EL (cell line): ENCODE measurements at places on chromosomes 1 and 21.

DNA sequence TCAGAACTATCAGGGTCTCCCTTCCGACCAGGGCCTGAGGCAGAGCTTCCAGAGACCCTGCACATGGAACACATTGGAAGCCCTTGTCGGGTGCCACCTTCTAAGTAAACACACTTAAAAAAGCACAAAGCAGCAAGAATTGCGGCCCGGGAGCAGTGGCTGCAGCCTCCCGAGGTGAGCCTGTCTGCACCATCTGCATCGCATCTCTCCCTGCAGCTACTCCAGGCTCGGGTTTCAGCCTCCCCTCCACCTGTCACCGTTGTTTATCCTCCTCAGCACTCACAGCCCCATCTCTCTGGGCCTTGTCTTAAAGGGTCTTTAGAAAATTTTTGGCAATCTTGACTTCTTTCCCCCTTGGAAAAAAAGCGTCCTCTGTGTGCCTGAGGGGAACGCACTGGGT, 95.1 kb upstream of the ARHGEF16 start:
- DNase-seq: no peak

GRCh38 chr21:37535130-37535529, 168.6 kb downstream of the DYRK1A start:
- DNase-seq: no peak

- no peak for DNase-seq
Observed at GRCh38 chr1:228156941-228157728, 7.4 kb downstream of the GJC2 start.

DNA sequence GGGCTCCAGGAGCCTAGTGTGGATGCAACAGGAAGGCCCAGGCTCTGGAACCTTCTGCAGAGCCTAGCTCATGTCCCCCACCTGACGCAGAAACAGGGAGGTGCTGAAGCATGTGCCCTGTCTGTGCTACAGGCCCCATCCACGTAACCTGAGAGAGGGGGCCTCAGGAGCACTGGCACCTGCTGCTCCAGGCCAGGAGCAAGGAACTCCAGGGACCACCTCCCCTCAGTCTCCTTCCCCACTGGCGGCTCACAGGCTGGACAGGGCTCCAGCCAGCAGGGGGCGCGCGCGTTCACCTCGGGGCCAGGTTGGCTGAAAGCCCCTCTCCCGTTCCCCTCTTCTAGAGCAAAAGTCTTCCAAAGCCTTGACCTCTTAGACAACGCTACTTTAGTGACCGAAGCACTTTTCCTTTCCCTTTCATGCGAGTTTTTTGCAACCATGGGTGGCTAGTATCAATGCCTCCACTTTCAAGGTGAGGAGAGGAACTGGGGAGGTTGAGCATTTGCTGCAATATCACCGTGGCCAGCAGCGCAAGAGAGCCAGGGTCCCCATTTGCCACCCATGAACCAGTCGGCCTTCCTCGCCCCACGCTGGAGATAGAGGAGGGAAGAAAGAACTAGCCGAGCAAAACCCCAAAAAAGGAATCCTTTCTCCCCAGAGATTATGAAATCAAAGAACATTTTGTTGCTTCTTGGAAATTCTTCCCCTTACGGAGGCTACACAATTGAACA, 52.4 kb upstream of the GPR157 start:
- peak; percentile 65 for DNase-seq

GRCh38 chr1:165443539-165444311, 1.2 kb downstream of the RXRG start:
- no peak for DNase-seq

DNA sequence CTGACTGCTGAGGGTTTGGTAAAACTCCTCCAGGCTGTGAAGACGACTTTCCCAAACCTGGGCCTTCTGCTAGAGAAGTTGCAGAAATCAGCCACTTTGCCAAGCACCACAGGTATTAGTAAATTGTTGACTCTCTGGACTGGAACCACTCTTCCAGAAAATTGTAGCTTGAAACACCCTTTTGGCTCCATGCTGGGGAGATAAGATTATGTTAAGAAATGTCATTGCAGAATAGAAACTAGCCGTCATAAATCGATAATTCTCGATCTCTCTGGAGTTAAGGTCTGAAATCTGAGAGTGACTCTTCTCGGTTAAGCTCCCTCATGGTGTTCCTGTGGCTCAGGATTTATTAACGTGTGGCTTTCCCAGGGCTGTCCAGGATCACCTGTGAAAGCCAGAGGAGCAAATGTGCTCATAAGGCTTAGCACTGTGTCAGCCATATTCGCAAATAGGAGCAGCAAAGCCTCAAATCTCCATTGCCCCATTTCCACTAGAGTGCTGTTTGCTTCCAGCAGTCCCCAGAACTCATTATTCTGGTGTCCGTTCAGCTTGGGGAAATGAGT, 54.6 kb downstream of the ZBTB40 start:
- no peak for DNase-seq

DNA sequence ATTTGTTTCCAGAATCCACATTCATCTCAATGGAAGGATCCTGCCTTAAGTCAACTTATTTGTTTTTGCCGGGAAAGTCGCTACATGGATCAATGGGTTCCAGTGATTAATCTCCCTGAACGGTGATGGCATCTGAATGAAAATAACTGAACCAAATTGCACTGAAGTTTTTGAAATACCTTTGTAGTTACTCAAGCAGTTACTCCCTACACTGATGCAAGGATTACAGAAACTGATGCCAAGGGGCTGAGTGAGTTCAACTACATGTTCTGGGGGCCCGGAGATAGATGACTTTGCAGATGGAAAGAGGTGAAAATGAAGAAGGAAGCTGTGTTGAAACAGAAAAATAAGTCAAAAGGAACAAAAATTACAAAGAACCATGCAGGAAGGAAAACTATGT, 2.6 kb downstream of the GADD45A start:
- DNase-seq: peak; percentile 88

DNA sequence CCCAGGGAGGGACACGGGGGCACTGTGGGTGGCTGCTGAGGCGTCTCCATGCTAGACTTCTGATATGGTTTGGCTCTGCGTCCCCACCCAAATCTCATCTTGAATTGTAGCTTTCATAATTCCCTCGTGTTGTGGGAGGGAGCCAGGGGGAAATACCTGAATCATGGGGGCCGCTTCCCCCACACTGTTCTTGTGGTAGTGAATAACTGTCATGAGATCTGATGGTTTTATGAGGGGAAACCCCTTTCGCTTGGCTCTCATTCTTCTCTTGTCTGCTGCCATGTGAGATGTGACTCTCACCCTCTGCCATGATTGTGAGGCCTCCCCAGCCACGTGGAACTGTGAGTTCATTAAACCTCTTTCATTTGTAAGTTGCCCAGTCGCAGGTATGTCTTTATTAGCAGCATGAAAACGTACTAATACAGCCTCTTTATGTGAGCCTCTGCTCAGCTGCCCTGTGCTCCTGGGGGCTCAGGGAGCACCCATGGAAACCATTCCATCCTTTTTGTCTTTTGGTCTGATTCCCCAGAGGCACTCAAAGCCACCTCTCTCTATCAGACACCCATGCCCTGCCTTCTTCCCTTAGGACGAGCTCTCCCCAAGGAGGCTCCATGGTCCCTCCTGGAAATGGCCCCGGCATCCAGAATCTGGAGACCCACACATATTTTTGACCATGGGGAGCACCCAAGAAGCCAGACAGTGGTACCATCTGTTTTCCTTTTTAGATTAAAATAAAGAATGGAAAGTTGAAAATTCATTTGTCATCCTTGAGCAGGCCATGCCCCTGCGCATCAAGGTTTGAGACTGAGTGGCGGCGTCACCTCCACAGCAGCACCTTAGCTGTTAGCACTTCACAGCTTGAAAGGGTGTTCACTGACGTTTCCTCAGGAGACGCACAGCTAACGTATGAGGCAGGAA, 65.9 kb upstream of the FAM20B start:
- DNase-seq: no peak

DNA sequence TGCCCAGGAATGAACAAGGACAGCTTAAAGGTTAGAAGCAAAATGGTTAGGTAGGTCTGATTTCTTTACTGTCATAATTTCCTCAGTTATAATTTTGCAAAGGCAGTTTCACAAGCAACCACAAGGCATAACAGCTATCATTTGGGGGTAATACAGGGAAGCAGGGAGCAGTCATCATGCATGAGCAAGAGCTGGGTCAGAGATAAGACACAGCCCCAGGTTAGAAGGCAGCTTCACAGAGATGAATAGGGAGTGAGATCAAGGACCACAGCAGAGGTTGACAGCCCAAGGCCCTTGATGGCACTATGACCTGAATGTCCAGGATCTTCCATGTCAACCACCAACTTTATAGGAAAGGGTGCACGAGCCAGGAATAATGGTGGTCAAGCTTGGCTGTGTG, 9.0 kb upstream of the CSRP1 start:
- DNase-seq: no peak

DNA sequence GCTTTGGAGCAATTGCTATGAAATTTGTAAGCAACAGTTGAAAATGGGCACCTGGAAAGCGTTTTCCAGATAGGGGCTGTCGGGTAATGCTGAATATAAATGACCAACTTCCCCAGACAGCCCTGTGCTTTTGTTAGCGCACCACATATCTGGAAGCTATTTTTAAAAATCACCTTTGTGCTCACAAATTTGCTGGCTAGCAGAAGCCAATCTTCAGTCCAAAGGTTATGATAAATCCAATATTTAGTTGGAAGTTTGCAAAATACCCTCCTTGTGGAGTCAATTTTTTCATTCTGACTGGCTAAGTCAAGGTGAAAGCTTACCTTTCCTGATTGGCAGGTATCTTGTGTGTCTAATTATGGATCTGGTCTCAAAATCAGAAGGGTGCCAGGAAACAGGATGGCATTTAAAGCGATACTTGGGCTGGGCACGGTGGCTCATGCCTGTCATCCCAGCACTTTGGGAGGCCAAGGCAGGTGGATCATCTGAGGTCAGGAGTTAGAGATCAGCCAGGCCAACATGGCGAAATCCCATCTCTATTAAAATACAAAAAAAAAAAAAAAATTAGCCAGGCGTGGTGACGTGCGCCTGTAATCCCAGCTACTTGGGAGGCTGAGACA, 124.1 kb upstream of the AJAP1 start:
- no peak for DNase-seq

GRCh38 chr1:52926864-52927211, 238 bp upstream of the SCP2 start:
- DNase-seq: no peak

DNA sequence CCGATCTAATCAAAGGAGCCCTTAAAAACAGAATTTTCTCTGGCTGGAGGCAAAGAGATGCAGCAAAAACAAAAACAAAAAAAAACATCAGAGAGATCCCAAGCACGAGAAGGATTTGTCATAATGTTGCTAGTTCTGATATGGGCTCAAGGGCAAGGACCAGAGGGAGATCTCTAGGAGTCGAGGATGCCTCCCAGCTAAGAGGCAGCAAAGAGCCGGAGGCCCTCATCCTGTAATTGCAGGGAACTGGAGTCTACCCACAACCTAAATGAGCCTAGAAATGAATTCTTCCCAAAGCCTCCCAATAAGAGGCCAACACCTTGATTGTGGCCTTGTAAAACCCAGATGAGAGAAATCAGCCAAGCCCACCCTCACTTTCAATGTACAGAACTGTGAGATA, 12.0 kb downstream of the GNG12 start:
- no peak for DNase-seq

DNA sequence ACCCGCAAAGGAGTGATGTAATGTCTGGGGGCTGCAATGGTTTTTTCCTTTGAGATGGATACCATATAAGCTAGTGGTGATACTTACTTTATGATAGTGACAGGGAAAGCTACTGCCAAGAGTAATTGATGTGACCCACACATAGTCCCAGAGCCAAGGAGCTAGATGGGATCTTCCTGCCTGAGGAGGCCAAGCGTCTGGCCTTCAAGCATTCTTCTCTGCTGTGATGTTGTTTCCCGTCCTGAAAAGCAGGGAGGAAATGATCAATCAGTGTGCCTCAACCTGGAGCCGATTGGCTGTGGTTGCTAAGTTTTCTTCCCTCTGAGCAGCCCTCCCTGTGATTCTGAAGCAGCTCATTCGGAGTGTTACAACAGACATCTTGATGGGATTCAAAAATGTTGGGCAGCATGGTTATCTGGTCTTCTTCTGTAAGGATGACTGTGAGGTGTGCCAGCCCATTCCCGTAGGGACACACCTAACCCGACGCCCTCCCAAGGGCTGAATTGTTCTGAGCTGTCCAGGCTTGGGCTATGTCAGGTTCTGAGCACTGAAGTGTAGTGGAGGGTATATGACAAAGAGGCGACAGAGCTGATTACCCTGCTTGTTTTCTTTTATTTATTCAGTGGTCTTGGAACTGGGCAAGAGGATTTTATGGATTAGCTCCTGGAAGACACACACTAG, 56.7 kb downstream of the UCK2 start:
- DNase-seq: no peak

GRCh38 chr1:50252196-50252595, 143.5 kb downstream of the ELAVL4 start:
- DNase-seq: no peak

DNA sequence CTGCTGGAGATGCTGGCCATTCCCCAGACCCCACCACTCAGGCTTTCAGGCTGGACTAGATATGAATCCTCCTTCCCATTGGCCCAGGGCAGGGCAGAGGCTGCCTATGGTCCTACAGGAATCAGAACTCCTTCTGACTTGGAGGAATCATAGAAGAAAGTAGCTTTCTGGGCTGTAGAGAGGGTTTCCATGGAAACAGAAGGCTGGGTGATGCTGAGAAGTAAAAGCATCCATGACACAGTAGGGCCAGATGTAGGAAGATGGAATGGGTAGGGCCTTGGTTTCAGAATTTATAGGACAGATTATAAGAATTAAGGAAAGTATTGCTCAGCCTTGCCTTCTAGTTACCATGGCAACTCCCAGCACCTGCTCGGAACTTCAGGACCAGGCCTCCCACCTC, 9.0 kb downstream of the NT5C1A start:
- no peak for DNase-seq

DNA sequence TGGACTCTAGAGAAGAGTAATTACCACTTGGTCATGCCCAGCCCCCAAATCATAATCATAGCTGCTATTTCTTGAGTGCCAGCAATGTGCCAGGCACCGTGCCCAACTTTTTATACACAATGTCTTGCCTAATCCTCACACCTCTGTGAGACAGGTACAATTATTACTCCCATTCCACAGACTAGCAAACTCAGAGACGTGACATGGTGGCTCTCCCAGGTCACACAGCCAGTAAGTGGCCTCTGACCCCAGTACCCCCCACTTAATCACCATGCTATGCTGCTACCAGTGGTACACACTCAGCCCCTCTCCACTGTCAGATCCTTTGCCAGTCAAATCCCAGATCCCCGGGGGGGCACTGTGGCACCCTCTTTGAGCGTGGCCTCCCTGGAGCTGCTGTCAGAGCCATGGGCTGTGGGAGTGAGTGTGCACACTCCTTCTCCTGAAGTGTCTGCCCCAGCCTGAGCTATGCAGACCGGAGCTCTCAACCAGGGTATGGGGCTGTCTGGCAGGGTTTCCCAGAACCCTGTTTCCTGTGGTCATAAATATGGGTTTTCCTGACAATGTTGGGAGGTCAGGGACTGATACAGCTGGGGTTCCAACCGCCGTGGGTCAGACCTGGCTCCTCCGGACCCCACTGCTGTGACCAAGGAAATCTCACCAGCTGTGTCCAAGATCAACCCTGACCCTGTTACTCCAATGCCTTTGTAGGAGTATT, 51.8 kb downstream of the LACTBL1 start:
- no peak for DNase-seq
